ENCODE measurements at places on chromosomes 2 and 18.

DNA sequence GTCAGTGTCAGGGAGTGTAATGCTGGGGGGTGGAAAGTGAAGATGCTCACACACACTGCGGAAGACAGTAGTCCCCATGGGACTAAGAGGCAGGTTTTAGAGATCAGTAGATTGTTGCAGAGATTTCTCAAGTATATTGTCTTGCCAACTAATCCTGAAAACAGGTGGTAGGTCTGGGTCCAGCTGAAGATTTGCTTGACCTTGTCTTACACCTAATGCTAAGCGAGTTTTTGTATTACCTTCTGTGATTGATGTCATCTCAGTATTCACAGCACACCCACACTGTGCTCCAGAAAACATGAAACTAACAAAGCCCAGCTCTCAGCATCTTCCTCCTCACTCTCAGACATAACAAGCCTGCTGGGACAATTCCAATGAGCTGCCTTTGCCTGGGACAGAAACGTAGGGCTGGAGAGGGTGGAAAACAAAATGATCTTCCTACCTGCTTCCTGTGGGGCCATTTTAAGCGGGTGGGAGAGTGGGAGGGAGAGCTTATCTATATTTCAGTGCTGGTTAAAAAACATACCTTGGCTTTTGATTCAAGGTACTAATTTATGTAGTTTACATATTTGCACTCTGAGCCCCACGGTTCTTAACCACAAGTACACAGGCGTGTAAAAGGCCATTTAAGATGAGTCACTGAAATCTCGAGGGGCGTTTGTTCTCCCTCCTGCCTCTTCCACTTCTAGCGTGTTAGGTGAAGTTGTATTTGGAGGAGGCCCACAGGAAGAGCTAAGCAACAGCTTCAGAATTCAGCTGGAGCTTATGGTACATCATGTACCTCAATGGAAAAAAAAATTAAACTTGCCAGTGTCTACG, 23.1 kb upstream of the RBMS1 start:
- no peak for DNase-seq

- DNase-seq = no peak
Measured at GRCh38 chr2:67581751-67582150, 184.6 kb downstream of the ETAA1 start.

GRCh38 chr2:104794441-104794840, 59.5 kb upstream of the POU3F3 start:
- DNase-seq = no peak

GRCh38 chr2:23492921-23493320, 107.9 kb downstream of the KLHL29 start:
- no peak for DNase-seq

DNA sequence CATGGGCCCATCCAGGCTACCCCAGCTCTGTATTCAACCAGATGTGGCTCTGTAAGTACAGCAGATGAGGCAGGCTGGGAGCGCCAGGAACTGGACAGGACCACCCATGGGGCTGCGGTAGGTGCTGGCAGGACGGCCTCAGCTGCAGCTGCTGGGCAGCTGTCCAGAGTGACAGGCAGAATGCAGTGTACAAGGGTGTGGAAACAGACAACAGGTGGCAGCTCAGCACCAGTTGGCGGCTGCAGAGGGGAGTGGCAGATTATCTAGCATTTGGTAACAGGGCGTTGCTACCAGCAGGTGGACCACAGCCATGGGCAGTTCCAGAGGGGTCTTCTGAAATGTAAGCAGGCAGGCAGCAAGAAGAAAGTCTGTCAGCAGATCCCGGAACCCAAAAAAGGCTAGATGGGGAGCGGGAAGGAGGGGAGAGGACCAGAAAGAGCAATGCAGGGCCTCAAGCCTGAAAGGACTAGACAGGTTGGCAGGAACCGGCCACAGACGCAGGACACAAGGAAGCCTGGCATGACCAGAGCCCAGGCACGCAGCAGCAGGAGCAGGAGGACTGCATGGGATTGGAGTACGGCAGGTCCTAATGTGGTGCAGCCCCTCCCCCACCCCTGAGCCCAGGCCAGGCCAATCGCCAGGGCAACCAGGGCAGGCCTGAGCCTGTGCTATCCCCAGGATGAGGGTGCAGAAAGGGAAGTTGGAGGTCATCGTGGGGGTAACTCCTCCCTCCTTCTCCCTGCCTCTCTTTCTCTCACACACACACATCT, 24.7 kb downstream of the PKDCC start:
- DNase-seq = no peak
